GF-D8 (cell line): ENCODE measurements at places on chromosomes 3 and 15.

DNA sequence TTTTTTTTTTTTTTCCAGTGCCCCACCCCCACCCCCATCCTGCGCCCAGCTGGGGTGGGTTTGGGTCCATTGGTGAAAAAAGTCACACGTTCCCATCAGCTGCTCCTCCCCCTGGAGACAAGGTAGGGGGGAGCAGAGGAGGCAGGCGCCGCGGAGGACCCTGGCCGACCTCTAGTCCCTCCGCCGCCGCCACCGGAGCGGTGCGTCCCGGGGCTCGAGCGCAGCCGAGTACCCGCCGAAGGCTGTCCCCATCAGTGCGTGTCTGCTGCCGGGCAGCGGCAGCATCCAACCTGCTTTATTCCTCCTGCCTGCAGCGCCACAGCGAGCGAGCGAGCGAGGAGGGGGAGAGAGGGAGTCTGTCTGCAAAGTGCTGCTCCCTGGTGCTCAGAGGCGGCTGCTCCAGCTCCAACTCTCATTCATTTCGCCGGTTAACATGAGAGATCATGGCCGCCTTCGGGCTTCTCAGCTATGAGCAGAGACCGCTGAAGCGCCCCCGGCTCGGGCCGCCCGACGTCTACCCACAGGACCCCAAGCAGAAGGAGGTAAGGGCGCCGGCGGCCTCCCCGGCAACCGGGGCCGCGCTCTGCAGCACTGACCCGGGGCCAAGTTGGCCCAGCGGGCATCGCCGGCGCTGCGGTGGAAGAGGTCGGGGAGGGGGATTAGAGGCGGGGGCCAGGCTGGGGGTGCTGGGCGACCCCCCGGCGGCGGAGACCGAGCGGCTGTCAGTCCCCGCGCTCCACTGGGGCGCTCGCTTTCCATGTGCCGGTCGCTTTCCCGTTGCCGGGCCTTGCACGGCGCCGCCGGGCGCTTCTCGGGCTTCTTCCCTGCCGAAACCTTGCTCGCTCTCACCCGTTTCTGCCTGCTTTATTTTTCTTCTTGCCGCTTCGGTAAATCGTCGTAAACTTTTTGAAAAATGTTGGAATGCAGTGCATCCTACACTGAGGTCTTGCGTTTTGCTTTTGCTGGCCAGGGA, 1.3 kb downstream of the MED12L start:
- DNase-seq, result no peak

DNA sequence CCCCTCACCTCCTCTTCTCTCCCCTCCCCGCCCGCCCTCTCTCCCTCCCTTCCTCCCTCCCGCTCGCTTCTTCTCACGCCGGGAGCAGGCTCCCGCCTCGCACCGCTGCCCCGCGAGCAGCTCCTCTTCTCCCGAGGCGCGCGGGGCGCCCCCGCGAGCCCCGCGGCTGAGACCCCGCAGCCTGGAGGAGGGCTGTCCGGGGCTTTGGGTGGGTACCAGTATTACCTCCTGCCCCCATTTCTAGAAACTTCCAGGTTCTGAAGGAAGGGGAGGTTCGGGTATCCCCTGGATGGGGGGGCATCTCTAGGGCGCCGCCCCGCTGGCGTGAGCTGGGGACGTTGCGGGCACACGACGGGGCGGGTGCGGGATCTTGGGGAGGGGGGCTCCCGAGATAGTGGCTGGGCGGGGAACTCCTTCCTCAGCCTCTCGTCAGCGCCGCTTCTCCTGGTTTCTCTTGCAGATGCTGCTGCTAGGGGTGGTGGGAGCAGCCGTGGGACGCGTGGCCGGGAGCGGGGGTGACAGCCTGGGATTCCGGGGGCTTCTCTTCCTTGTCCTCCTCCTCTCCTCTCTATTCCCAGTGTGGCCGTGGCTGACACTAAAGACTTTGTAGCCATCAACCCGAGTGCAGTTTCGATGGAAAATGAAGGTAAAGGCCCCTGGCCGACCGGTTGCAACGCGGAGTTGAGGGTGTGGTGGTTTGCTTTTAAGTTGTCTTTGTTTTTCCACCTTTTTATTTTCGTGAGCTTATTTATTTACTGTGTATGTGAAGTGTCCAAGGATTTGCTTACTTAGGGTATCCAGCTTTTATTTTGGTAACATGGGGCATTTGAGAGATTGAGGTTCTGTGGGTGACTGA, 474 bp downstream of the ATP2C1 start:
- DNase-seq, result no peak

DNA sequence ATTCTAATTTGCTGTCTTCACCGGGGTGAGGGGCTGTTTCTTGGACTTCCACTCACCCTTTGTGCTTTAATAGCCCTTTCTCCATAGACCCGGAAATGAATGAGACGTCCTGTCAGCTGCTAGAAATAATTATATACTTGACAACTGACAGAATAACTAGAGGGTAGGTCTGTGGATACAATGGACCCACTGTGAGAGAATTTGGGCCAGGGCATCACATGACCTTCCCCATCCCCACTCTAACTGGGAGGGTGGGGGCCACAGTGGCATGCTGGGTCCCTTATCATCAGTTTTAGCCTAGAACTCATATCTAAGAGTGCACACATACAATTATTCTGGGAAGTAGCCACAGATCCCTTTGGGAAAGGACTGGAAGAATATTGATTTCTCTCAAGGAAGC, 25.9 kb upstream of the MINAR1 start:
- no peak for DNase-seq

DNA sequence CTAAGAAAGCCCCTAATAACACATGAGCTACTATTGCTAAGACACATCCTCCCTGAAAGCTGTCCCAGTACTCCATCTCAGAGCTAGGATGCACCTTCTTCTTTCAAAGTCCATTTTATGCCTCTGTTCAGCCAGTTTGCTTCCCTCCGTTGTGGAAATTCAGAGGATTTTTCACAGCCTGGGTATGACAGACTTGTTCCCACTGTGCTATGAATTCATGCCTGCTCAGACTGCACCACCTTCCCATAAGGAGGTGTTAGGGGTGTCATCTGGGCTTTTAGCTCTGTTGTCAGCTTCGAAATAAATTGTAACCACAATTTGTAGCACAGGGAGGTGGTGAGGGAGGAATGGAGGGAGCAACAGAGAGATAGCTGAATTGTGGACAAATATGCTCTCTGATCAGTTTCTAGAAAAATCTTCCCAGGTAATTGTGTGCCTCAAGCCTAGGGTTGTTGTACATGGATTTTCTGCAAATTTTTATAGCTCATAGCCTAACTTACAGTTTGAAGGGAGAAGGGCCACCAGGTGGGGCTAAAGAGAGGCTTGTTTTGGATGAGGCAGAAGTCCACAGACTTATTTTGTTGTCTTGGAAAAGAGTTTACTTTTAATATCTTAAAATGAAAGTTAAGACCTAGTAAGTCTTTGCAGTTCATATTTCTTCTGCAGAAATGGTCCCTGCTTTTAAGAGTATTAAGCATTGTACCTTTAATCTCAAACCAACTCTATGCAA, 462.0 kb downstream of the PDCD6IP start:
- no peak for DNase-seq

DNA sequence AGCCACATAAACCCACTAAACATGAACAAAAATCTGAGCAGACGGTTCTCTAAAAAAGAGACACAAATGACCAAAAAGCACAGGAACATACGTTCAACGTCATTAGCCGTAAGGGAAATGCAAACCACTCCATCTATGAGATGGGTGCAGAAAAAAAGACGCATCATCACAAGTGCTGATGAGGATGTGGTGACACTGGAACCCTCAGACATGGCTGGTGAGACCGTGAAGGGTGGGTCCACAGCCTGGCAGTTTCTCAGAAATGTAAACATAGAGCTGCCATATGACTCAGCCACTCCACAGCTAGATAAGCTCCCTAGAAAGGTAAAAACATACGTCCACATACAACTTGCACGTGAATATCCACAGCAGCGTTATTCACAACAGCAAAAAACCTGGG, 23.3 kb downstream of the PCSK6 start:
- no peak for DNase-seq

DNA sequence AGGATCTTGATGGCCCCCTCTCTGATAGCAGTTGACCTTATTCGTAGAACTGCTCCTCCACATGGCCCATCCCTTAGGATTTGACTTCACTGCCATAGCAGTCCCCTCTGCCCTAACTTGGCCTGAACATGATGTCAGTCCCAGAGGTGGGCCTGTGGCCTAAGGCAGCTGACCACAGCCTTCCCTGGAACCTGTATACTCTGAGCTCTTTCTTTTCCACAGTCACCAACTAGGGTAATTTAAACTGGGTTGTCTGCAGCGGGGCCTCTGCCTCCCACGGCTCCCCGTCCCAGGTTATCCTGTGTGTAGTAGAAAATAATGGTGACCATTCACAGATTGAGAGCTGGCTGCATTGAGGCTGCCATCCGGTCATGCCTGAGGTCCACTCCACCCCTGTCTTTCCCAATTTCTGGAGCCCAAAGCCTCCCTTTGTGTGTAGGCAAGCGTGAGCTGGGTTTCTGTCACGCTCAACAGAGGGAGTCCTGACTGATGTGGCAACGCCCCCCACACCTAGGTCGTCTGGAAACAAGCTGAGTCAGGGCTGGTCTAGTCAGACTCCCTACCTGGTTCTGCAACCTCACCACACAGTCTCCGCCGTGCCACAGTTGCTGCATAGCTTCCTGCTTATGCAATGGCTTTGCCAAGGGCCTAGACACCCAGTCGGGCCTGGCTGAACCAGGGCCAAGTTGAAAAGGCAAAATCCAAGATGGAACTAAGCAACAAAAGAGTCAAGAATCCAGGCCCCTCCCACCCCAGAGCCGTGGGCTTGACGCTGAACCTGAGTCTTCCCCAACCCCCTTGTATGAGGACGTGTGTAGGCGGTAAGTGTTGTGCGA, 284.5 kb downstream of the XXYLT1 start:
- DNase-seq, result peak; percentile 79

DNA sequence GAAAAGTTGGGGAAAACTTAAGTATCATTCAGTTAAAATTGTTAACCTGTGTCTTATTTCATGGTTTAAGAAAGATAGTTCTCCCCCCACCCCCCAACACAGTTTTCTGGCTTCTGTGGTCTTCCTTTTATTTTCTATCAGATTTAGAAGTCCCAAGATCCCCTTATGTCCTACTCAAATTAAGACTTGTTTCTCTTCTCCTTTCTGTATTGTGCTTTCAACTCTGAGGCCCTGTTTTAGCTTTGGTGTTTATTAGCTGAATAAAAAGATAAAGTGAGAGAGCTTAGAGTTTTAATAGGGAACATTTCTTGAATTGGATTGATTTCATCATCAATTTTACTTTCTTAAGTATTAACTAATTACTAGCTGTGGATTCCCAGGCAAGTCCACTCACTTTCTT, 62.6 kb downstream of the AKAP13 start:
- no peak for DNase-seq

GRCh38 chr3:48711727-48712126, 5.3 kb downstream of the IP6K2 start:
- DNase-seq, result no peak

DNA sequence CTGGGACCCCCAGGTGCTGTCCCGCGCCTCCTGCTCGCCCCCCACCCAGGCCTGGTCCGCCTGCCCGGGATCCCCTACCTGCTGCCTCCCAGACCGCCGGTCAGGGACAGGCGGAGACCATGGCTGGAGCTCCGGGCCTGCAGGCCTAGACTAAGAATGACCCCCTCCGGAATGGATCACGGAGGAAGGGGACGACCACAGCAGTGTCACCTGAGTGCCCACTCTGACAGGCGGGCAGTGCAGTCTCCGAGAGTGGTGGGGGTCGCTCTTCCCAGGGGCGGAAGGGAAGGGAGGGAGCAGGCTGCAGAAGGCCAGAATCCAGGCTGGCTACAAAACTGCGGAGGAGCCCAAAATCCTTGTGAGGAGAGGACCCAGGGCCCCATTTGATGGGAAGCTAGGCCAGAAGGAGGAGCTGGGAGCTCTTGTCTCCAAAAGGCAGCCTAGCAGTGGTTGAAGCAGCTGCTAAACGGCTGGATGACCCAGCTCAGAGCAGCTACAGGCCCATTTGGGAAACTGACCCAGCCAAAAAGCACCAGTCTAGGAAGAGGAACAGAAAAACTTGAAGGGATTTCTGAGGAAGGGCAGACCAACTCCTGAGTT, 908 bp upstream of the RAB43 start:
- DNase-seq, result no peak

DNA sequence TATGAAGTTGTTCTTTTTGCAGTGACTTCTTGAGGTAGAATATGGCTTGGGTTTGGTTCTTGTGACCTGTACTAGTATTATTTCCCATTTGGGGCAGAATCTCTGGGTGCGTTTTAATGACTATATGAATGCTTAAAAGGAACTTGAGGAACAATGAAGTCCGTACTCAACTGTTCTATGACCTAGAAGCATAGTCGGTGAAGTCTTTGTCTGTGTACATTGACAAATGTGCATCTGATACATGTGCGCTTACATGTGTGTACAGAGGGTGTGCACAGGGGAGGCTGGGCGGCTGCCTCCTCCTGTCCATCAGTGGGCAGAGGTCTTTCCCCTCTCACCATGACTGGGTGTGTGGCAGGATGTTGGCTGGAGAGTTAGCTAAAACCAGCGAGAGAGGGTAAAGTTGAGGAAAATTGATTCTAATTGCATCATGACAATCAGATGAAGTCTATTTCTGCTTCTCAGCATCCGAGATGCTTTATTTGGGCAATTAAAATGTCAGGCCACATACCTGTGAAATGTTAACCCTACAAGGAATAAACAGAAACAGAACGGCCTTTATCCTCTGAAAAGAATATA, 1.0 kb upstream of the NR2F2 start:
- DNase-seq, result no peak

GRCh38 chr3:160842021-160843005, 86.3 kb downstream of the PPM1L start:
- no peak for DNase-seq

GRCh38 chr15:71705151-71705550, 105.2 kb upstream of the NR2E3 start:
- no peak for DNase-seq

- no peak for DNase-seq
These were observed 72.2 kb downstream of the NR1D2 start for GRCh38 chr3:24017305-24017704.

- no peak for DNase-seq
These were observed 27.4 kb upstream of the DNAAF4 start for GRCh38 chr15:55535436-55535835.

DNA sequence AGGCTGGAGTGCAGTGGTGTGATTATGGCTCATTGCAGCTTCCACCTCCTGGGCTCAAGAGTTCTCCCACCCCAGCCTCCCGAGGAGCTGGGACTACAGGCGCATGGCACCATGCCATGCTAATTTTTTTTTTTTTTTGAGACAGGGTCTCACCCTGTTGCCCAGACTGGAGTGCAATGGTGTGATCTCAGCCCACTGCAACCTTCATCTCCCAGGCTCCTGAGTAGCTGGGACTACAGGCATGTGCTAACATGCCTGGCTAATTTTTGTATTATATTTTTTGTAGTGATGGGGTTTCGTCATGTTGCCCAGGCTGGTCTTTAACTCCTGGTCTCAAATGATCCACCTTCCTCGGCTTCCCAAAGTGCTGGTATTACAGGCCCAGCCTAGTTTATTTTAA, 4.0 kb downstream of the TEX9 start:
- DNase-seq, result no peak
